NCI-H187 (cell line): ENCODE measurements at places on chromosomes 1 and 21.

- no peak for DNase-seq
These were observed 83.2 kb downstream of the TM2D1 start for GRCh38 chr1:61641578-61642336.

DNA sequence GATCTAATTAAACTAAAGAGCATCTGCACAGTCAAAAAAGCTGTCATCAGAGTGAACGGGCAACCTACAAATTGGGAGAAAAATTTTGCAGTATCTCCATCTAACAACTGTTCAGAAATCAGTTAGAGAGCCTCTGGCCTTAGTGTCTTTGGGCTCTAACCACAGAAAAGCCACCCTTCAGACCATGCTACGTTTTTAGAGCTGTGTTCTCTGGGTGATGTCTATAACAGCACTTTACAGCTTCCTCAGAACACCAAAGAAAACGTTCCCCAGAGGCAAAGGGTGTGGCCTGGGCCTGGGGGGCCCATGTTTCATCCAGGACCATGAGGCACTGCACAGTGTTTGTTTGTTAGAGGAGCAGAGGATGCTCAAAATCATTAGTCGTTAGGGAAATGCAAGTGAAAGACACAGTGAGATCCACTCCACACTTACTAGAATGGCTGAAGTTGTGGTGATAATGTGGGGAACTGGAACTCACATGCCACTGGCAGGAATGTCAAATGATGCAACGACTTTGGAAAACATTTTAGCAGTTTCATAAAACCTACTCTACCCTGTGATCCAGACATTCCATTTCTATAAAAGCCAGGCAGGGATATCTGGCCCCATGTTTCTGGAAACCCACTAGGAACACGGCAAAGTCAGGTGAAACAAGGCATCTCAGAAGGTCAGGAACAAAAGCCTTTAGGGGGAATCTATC lies 250.4 kb upstream of the HOOK1 start:
- no peak for DNase-seq

- no peak for DNase-seq
These were observed 109.0 kb downstream of the SGIP1 start for GRCh38 chr1:66642992-66643391.

- no peak for DNase-seq
These were observed 9.9 kb downstream of the TGFBR3 start for GRCh38 chr1:91876040-91876470.

DNA sequence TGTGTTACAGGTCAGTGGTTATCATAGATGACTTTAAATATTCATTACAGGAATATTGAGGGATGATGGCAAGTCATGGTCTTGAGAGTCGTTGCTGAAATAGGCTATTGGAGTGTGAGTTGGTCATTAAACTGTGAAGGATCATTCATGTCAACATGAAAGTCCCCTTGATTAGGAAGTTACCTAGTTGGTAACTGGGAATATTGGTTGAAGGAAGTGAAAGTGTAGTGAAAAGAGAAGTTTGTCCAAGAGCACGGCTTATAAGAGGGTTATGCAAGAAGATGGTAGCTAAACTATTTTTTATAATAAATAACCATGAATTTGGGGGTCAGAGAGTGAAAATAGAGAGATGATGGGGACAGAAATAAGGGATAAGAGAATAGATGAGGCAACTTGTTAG lies 16.9 kb downstream of the CRB1 start:
- no peak for DNase-seq

DNA sequence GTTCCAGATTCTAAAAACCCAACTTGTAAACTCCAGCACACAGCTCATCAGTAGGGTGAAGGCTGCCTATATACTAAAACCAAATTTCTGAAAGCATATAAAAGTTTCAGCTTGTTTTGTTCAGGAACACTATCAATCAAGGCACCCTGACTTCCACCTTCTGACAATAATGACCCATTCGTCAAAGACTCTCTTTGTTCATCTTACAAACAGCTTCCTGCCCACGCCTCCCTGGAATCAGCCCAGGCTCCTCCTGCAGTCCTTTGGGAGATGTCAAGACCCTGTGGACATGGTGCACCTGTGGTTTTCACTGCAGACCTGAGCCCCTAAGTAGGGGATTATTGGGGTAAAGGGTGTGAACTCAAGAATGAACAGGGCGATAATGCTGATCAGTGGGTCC lies 178.9 kb upstream of the CAMK1G start:
- DNase-seq, result no peak

DNA sequence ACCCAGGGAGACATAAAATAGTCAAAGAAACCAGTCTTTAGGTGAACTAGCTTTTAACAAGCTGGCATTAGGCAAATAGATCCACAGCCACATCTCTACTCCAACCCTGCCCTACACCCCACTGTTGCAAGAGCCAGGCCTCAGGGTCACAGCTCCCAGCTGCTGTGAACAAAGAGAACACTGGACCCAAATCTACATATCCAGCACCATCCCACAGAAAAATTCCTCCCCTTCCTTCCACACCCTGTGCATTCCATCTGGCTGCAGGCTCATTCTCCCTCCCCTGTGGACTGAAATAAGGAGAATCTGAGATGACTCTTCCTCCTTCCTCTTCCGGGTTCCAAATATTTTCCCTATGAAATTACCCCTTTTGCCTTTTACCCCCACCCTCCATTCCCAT lies 23.2 kb downstream of the DLGAP3 start:
- no peak for DNase-seq

DNA sequence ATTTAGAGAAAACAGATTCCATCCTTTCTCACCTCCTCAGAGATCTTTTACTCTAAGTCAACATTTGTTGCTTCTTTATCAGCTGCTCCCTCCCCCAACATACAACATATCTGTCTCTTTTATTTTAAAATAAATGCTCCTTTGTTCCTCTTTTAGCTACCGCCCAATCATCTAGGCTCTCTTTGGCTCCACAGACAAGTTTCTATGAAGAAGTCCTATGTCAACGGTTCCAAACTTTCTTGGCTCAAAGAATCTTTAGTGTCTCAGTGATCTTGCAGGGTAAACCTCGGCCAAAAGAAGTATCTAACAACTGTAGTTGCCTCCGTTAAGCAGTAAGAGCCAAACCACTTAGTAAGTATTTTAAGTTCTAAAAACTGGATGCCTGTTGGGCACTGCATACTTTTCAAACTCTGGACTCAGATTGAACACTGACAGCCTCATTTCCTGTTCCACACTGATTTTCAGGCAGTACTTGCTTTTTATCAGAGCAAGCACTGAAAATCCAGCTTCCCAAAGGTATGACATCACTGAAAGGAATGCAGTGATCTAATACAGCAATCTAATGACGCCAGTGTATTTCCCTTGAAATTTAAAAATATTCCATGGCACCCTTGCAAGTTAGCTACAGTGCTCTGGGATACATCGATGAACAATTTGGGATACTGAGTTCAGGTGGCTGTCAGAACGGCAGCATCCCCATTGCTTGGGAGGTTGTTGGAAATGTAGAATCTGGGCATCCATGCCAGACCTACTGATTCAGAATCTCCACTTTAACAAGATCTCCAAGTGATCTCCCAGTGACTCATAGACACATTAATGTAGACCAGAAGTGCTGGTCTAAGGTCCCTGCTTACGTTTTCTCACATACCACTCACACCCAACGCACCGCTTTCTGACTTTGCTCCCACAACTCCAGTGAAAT lies 26.8 kb downstream of the EGLN1 start:
- no peak for DNase-seq

GRCh38 chr1:59195151-59195550 lies 101.7 kb upstream of the FGGY start:
- DNase-seq, result no peak

GRCh38 chr1:45880930-45881329 lies 77.5 kb downstream of the MAST2 start:
- DNase-seq, result no peak

GRCh38 chr1:42392967-42393848 lies 12.6 kb downstream of the RIMKLA start:
- DNase-seq, result no peak

DNA sequence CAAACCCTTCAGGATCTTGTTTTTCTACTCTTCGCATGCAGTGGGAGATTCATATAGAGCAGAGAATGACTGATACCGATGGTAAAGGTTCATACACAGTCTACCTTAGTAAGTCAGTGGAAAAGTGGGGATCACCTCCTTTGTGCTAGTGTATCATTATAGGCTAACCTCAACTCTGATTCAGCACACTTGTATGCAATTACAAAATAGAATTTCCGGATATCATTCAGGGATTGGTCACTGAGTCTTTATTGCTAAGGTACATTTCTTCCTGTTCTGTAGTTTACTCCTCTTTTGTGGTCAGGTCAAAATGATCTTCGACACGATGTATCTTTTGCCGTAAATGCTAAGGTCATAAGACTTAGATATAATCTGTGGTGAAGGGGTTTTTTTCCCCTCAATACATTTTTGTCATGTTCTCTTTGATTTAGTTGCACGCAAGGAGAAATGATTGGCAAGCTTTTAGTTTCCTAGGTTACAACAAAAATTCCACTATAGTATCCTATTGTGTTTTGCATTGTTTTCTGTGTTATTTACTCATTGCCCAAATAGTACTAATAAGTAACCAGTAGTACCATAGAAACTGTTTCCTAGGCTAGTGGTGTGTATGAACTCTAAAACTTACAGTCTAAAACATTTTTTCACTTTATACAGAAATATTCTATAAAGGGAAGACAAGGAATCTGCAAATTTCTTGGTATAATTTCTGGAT lies 35.7 kb upstream of the PLA2G4A start:
- DNase-seq, result no peak

DNA sequence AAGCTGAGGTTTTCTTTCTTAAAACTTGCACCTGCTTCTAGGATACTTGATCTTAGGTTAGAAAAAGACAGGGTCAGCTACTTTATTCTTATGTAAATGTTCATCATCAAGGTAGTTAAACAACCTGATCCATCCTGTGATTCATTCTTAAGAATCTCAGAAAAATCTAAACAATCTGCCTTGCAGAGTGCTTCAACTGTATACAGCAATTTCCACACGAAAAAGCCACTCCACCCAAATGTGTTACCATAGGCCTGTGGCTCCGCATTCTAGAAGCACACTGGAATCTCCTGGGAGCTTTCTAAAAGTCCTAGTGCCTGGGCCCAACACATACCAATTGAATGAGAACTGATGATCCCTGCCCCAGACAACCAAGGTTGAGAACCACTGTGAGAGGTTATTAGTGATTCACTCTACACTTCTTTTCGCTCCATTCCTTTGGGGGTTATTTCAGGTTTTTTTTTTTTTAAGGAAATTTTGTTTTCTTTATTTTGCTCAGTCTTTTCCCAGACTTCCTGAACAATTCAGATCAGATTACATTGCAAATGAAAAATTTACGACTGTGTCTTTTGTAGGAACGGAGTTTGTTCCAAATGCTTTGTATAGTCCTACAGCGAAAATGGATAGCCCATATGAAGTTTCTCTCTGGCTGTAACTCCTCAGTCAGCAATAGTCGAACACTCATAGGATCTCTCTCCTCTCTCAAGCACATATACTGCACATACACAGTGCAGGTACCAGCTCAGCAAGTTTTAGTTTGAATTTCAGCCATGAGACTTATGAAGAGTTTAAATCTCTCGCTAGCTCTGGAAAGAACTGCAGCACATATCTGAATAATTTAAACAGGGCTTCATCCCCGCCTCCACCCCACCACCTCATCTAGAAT lies 16.1 kb downstream of the SMYD2 start:
- DNase-seq, result no peak
